Activated naive CD8-positive, alpha-beta T cell treated with anti-CD3 and anti-CD28 coated beads for 36 hours (primary cell): ENCODE measurements at places on chromosomes 3 and 15. TPM values are rescaled to one million over a fixed set of nuclear protein-coding genes. Genes with fewer than 3 reads are reported as not detected.
A peak's percentile ranks its signal among the peaks of the same experiment; 100 is the strongest.

The DNAJB8 gene
- total RNA-seq, result not detected

DNA sequence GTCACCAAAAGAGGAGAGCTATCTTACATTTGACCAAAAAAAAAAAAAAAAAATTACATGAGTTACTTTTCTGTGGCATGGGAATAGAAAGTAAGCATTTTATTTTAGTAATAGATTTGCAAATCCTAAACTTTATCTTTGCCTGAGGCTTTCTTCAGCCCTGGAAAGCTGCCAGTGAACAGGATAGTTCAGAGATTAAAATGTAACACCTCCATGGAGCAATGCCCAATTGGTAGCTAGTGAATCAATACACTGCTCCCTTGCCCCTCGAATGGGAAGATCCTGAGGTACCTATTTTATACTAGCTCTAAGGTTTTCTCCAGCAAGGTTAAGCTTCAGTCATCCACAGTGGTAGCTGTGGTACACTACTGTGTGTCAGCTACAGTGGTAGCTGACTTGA, 867.1 kb downstream of the NAALADL2 start:
- no peak for DNase-seq

- no peak for DNase-seq
These were observed 342.2 kb downstream of the GBE1 start for GRCh38 chr3:81419228-81419627.

The HDC gene
- total RNA-seq, result 0.32 TPM

- DNase-seq, result no peak
These were observed 522.4 kb upstream of the NAALADL2 start for GRCh38 chr3:174336784-174337183.

The DISP2 gene
- 0.14 TPM for total RNA-seq

- DNase-seq, result no peak
These were observed 30.7 kb downstream of the PXYLP1 start for GRCh38 chr3:141262308-141262705.

DNA sequence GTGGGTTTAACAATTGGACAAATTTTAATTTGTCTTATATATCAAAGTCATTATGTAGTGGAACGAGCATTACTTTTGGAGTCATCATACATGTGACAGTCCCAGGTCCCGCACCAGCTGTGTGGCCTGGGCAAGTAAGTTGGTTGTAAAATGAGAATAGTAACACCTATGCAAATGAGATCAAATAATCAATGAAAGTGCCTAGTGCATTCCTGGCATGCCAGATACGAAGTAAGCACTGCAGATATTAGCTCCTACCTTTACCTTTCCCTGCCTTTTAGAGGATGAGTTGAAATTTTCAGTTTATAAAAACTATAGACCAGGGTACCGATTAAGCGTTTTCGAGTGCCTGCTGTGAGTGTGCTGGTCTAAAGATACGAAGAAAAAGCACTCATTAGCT, 134.1 kb downstream of the LRIG1 start:
- no peak for DNase-seq

DNA sequence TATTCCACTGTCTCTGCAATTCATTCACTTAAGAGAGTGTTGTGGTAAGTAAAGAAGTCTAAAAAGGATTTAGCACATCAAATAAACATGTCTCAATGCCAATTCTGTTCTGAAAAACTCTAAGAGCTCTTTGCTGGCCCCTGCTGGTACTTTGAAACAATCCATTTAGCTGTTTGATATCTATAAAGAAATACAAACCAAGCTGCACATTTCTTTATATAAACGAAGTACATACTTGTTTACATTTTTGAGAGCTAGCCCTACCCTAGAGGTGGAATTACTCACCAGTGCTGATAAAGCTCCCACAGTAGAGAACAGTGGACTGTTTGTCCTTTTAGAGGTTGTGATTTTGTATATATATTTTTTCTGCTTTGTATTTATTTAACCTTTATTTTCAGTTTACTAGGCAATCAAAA, 75.5 kb downstream of the NEDD4 start:
- no peak for DNase-seq

DNA sequence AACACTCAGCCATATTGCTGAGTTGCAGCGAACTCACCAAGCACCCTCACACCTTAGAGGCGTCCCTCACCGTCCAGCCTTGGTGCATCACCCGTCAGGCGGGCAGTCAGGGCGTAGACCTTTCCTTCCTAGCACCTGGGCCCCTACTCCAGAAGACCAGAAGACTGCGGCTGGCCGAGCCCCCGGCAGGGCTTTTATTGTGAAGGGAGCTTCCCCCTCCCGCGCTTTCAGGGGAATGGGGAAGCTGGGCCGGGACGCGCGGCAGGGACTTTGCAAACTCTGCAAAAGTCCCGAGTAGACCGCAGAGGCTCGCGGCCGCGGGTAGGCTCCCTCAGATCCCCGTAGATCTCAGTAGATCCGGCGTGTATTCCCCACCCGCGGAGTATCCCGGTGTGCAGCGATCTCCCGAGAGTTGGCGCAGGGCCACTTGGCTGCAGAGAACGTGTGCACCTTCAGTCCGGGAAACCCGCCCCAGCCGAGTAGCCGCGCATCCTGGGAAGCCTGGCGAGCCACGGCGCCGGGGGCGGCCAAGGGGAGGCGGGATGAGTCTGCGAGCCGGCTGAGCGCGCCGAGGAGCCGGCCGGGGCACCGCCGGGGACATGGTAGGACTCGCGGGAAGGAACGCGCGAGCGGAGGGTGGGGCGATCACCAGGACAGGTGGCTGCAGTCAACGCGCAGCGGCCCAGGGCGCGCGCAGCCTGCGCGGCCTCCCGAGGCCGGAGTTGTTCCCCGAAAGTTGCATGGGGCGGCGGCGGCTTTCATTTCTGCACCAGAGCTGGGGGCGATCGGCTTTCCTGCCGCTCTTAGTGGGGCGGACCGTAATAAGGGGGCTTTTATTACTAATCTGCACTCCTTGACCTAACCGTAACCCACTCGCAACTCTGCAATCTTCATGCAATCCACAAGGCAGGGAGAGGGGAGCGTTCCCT, at the start of gene GASK1A:
Gene GASK1A (plus strand): TSS at position 268 of the 929 bp plus-strand sequence. CDS start 332 bp downstream, at position 600.
- peak; percentile 49 for DNase-seq

The THPO gene
- not detected for total RNA-seq

The SLC24A5 gene
- not detected for total RNA-seq

DNA sequence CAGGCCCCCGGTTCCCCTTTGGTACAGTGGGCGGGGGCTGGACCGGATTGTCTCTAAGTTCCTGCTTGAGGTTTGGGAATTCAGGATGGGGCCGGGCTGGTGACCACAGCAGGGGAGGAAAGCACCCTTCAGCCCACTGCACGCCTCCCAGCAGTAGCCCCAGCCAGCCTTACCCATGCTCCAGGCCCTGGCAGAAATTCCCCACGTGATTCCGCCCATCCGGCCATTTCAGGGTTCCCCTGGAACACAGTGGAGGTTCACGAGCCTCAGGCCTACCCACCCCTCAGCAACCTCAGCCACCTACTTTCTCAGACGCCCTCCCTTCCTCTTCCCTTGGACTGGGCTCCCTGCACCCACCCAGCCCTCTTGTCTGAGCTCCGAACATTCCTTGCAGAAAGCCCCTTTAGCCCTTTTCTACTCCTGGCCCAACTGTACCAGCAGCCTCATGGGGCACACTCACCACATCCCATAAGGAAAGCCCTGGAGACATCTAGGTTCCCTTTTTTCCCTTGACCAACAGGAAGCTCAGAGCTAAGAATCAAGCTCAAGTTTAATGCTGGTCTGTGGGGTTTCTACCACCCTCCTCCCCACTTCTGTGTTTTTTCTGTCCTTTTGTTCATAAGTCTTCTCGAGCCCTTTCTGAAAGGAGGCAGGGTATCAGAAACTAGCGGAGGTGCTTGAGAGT, 11.5 kb downstream of the ALS2CL start:
- DNase-seq, result no peak

- DNase-seq, result peak; percentile 35
These were observed 145.9 kb downstream of the APBA2 start for GRCh38 chr15:29031502-29032228.

The SPATA16 gene
- total RNA-seq, result not detected

The GP9 gene
- total RNA-seq, result not detected

The WDR6 gene
- total RNA-seq, result 140 TPM

GRCh38 chr15:96428742-96429141, 98.2 kb downstream of the NR2F2 start:
- no peak for DNase-seq

The EPHB3 gene
- 0.16 TPM for total RNA-seq

The CLDN1 gene
- total RNA-seq, result 0.08 TPM

The MYRIP gene
- not detected for total RNA-seq

The OCA2 gene
- total RNA-seq, result not detected

- DNase-seq, result no peak
These were observed 114.3 kb downstream of the NSUN3 start for GRCh38 chr3:94176988-94177745.

DNA sequence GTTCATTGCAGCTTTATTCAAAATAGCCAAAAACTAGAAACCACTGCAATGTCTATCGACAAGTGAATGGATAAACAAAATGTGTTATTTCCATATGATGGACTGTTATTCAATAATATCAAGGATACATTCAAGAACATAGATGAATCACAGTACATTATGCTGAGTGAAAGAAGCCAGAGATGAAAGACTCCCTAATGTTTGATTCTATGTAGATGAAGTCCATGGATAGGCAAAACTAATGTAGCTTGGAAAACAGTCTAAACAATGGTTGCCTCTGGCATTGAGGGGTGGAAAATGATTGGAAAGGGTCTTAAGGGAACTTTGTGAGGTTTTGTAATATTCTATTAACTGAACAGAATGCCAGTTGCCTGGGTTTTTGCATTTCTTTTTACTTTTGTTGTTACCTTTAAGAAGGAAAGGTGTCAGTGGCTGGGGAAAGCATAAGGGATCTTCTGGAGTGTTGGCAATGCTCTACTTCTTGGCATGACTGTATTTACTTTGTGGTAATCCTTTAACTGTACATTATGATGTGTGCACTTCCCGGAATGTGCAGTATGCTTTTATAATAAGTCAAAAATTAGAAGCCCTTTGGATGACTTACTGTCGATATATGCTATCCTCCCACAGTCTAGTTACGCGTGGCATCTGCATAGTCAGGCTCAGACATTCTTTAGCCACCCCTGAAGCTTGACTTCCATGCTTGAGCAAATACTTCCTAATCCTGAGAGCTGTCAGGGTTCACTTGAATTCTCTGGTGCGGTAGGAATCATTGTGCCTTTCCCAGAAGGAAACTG, 20.5 kb upstream of the ATP10A start:
- DNase-seq, result no peak
